Endothelial cell (in vitro differentiated cells): ENCODE measurements at places on chromosomes 3 and 15.
A peak's percentile ranks its signal among the peaks of the same experiment; 100 is the strongest.

DNA sequence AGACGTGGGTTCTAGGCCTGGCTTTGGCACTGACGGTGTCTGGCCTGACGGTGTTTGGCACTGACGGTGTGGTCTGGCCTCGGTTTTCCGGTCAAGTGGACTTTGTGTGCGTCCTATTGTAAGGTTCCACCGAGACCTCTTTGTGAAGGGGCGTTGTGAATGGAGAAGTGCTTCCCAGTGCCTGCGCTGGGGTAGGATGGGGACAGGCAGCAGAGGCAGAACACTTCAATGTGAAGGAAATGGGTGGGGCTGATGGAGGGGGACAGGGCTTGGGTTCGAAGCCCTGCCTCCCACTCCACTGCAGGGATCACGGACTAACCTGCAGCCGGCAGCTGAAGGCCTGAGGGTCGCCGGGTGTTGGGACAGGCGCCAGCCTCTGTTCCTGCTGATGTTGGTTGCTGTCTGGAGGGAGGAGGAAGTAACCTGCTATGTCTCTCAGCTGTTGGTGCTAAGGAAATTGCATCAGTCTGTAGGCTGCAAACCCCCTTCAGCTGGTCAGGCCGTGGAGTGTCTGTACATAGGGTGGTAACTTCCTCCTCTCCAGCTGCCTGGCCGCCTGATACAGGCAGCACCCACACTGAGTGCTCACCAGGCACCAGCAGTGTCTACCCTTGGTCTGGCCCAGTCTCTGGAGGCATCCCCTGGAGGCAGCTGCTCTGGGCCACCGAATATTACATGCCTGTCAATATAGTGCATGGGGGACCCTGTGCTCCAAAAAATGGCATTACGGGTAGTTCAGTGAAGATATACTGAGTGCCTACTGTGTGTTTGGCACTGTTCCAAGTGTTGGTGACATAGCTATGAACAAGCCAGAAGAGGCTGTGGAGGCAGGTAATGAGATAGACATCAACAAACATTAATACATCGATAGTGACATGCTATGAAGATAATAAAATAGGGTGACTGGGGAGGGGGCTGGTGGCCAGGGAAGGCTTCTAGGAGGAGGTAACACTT, 1.1 kb downstream of the TM6SF1 start:
- H3K27me3 ChIP-seq, result peaks cover 26% of the 10 kb centered on the region
- DNase-seq, result peak; percentile 15
- peaks cover 20% of the 10 kb centered on the region for H3K36me3 ChIP-seq
- peak overlapping the region; percentile 86 for H3K4me3 ChIP-seq
- peaks cover 53% of the 10 kb centered on the region for H3K4me1 ChIP-seq

DNA sequence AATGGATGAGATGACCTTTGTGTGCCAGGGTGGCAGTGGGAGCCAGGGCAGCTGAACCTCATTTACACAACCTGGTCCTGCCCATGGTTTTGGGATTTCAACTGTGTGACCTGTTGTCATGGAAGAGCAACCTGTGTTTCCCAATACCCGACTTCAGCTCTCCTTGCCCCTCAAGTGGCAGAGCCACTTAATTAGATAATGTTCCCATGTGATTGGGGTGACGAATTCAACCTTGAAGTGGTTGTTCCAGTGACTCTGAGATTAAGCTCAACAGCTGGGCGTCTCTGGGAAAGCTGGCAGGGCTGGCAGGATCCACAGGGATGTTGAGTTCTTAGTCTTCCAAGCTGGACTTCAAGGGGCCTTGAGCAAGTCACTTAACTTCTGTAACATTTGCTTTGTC, 71.0 kb downstream of the THSD4 start:
- H3K36me3 ChIP-seq, result no peaks in the 10 kb centered on the region
- H3K27ac ChIP-seq, result no peak overlapping the region
- no peaks in the 10 kb centered on the region for H3K4me1 ChIP-seq
- no peak overlapping the region for H3K4me3 ChIP-seq
- no peak for DNase-seq

GRCh38 chr3:46659285-46659684, 34.2 kb downstream of the ALS2CL start:
- peaks cover 9% of the 10 kb centered on the region for H3K27me3 ChIP-seq
- H3K4me3 ChIP-seq, result no peak overlapping the region
- H3K4me1 ChIP-seq, result peaks cover 9% of the 10 kb centered on the region
- H3K27ac ChIP-seq, result no peak overlapping the region
- no peak for DNase-seq

- H3K27me3 ChIP-seq, result peaks cover 3% of the 10 kb centered on the region
- H3K4me1 ChIP-seq, result peaks cover 21% of the 10 kb centered on the region
- H3K27ac ChIP-seq, result no peak overlapping the region
- no peak for DNase-seq
Measured at GRCh38 chr3:58205981-58206380, 4.8 kb downstream of the DNASE1L3 start.

DNA sequence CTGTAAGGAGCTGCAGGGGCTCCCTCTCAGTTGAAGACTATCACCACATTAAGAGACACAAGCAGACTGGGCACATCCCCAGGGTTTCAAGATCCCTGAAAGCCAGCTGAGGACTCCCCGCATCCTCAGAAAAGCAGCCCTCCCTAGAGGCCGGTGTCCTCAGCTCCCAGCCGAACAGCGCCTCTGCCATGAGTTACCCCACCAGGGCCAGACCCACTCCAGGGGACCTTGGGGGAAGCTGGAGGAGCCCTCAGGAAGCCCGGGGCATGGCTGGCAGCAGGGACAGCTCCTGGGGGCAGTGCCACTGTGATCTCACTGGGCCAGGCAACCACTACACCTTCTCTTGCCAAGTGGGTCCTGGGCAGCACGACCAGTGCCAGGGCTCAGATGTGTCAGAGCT, 8.1 kb downstream of the KLF15 start:
- no peaks in the 10 kb centered on the region for H3K36me3 ChIP-seq
- H3K4me1 ChIP-seq, result no peaks in the 10 kb centered on the region
- no peak overlapping the region for H3K4me3 ChIP-seq
- no peak for DNase-seq
- no peak overlapping the region for H3K27ac ChIP-seq
- peaks cover 7% of the 10 kb centered on the region for H3K27me3 ChIP-seq

- no peaks in the 10 kb centered on the region for H3K36me3 ChIP-seq
- no peaks in the 10 kb centered on the region for H3K4me1 ChIP-seq
- DNase-seq, result no peak
- H3K27me3 ChIP-seq, result peaks cover 16% of the 10 kb centered on the region
Measured at GRCh38 chr15:68425428-68426060, 6.4 kb downstream of the ITGA11 start.

DNA sequence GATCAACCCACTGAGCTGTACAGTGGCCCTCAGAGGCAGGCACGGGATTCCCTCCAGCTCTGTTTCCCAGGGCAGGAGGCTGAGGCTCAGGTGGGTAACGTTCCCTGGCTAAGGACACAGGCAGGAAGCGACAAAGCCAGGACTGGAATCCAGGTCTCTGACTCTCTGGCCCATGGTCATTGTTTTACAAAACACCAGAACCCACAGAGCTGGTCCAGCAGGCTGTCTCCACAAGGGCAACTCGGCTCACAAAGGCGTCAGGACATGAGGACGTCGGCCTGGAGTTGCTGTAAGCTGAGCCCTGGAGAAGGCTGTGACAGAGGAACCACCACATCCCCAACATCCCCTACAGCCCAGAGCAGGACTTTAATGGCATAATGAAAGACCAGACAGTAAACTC, 30.7 kb downstream of the NUP210 start:
- H3K4me3 ChIP-seq, result no peak overlapping the region
- no peaks in the 10 kb centered on the region for H3K36me3 ChIP-seq
- no peaks in the 10 kb centered on the region for H3K27me3 ChIP-seq

- H3K4me1 ChIP-seq, result peaks cover 11% of the 10 kb centered on the region
- peaks cover 8% of the 10 kb centered on the region for H3K36me3 ChIP-seq
- DNase-seq, result no peak
- H3K27me3 ChIP-seq, result no peaks in the 10 kb centered on the region
- H3K4me3 ChIP-seq, result no peak overlapping the region
- H3K27ac ChIP-seq, result no peak overlapping the region
Measured at GRCh38 chr3:152373379-152373778, 104.7 kb downstream of the MBNL1 start.

GRCh38 chr3:152558386-152558785, 276.5 kb upstream of the P2RY1 start:
- peaks cover 6% of the 10 kb centered on the region for H3K27me3 ChIP-seq
- H3K36me3 ChIP-seq, result no peaks in the 10 kb centered on the region
- DNase-seq, result no peak
- H3K4me1 ChIP-seq, result peaks cover 4% of the 10 kb centered on the region
- no peak overlapping the region for H3K4me3 ChIP-seq

DNA sequence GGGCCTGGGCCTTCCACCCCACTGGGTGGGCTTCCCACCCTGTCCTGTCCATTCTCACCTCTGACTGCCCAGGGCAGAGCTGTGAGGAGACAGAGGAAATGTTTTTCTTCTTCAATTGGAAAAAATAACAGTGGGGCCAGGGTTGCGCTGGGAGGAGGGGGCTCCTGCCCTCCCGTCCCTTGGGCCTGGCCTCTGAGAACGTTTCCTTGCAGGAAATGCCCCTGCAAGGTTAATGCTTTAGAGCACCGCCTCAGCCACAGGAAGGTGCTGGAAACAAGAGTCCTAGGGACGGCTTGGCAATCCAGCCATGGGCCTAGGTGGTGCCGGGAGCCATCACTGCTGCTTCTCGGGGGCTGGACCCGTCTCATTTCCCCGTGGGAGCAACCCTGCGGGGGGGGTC, 3.8 kb upstream of the PLXND1 start:
- peaks cover 4% of the 10 kb centered on the region for H3K36me3 ChIP-seq
- peaks cover 24% of the 10 kb centered on the region for H3K27me3 ChIP-seq
- peak; percentile 49 for DNase-seq
- peak overlapping the region; percentile 86 for H3K27ac ChIP-seq
- H3K4me3 ChIP-seq, result no peak overlapping the region

DNA sequence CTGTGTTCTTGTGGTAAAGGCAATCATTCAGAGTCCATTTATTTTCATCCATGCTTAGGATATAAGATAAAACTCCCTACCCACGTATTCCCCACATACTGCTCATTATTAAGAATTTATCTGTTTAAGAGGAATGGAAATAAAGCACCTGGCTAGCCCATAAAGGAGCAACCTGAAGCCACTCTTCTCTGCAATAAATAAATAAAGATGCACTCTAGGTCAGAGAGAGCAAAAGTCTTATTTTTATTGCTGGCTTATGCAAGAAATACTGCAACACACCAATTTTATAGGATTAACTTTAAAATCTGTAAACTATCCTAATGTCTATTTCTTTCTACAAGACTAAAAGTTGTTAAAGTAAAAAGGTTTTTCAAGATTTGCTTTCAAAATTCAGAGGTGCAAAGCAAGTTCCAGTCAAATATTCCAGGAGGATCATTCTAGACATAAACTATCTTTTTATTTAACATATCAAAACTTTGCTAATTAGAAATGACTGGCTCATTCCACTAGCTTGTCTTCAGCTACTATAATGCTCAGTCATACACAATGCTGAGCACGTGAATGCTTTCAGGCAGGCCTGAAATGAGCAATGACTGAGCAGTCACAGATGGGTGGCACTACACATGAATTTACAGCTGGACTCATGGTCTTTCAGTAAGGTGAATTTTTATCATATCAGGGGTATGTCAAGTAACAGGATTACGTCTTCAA, 7.1 kb downstream of the TJP1 start:
- peak overlapping the region; percentile 91 for H3K27ac ChIP-seq
- H3K36me3 ChIP-seq, result peaks cover 16% of the 10 kb centered on the region
- peaks cover 4% of the 10 kb centered on the region for H3K27me3 ChIP-seq
- H3K4me3 ChIP-seq, result peak overlapping the region; percentile 86
- no peak for DNase-seq

DNA sequence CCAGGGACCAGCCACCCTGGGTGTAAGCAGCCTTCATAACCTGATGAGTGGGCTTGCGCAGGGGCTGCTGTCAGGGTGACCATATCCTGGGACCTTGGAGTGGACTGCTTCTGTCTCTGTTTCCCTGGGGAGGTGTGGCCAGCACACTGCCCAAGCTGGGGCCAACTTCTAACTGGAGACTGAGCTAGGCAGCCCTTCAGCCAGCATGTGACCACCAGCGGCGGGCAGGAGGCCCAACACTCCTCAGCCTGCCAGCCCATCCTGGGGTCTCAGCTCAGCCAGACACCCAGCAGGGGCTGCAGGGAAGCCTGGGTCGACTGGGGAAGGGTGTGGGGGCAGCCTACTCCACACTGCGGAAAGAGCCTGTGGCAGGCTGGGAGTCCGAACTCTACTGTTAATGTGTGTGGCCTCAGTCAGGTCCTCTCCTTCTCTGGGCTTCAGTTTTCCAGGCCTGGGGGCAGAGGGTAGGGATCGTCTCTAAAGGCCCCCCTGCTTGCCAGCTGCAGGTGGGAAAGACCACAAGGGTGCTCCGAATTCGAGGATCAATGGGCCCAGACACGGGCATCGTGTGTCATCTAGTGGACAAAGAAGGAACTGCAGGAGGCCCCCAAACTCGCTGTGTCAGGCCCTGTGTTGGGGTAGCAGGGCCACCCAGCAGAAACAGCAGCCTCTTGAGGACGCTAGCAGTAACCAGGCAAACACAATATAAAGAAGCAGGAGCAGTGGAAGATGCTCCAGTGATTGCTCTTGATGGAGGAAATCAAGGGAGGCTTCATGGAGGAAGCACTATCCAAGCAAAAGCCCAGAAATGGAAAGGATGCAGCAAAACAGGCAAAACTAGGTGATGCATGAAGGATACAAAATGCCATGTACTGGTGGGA, 2.0 kb upstream of the SEMA3G start:
- H3K27ac ChIP-seq, result no peak overlapping the region
- peaks cover 12% of the 10 kb centered on the region for H3K27me3 ChIP-seq
- peaks cover 49% of the 10 kb centered on the region for H3K4me1 ChIP-seq
- peak overlapping the region; percentile 47 for H3K4me3 ChIP-seq

DNA sequence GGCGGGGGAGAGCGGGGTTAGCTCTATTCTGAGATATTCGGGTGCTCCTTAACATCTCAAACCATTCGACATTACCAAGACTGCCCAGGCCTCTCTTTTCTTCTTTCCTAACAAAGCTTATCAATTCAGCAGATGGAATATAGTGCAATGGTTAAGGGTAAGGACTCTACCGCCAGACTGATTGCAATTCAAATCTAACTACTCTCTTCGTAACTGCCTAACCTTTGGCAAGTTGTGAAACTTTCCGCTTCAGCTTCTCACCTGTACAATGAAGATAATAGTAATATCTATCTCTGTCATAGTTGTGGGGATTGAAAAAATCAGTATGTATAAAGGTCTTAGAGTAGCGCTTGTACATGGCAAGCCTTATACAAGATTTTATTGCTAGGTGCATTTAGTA, 972 bp downstream of the UBA5 start:
- peak overlapping the region; percentile 97 for H3K4me3 ChIP-seq
- peak overlapping the region; percentile 89 for H3K27ac ChIP-seq
- H3K4me1 ChIP-seq, result peaks cover 57% of the 10 kb centered on the region
- DNase-seq, result no peak
